Left renal cortex interstitium (tissue), 4 donors: ENCODE measurements at places on chromosomes 1 and 21. TPM values are rescaled to one million over a fixed set of nuclear protein-coding genes. Genes with fewer than 3 reads are reported as not detected.

The BMP8A gene
- polyA plus RNA-seq: 0.48 TPM

The LCE1A gene
- not detected for polyA plus RNA-seq

GRCh38 chr1:205061665-205062069 is 18.7 kb downstream of the CNTN2 start:
- DNase-seq: peak; percentile 56

DNA sequence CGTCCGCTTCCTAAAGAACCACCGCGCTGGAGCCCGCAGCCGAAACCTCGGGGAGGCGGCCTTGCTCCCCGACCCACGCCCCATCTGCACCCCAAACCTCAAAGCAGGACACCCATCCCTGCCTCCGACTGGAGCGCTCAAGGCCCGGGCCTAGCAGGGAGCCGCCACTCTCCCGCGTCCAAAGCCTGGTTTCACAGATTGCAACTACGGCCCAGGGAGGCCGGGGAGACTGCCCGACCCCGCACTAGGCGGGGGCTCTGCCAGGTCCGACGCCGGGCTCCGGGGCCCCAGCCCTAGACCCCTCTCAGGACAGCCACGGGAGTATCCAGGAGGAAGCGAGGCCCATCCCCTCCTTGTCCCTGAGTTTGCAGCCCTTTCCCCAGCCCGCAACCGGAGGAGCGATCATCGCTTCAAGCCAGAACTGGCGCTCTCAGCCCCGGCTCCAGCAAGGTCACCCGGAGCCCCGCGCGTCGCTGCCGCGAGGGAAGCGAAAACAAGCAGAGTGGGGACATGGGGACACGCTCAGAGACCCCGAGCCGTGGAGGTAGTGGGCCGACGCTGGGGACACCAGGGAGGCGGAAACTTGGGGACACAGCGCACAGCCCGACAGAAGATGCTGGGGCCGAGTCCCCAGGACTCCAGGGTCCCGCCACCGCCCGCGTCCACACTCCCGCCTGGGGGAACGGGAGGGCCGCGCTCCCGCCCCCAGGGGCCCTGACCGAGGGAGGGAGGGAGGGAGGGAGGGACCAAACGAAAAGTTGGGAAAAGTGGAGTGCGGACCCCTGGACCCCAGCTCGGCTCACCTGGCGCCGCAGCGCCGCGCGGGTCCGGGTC is 433 bp downstream of the TMEM200B start:
- no peak for DNase-seq

- no peak for DNase-seq
These were observed 110.3 kb downstream of the PTPN14 start for GRCh38 chr1:214441119-214441518.

- no peak for DNase-seq
These were observed 5.4 kb upstream of the ADORA1 start for GRCh38 chr1:203122159-203122558.

GRCh38 chr1:155044812-155045657 is 6.1 kb upstream of the ADAM15 start:
- DNase-seq: no peak

DNA sequence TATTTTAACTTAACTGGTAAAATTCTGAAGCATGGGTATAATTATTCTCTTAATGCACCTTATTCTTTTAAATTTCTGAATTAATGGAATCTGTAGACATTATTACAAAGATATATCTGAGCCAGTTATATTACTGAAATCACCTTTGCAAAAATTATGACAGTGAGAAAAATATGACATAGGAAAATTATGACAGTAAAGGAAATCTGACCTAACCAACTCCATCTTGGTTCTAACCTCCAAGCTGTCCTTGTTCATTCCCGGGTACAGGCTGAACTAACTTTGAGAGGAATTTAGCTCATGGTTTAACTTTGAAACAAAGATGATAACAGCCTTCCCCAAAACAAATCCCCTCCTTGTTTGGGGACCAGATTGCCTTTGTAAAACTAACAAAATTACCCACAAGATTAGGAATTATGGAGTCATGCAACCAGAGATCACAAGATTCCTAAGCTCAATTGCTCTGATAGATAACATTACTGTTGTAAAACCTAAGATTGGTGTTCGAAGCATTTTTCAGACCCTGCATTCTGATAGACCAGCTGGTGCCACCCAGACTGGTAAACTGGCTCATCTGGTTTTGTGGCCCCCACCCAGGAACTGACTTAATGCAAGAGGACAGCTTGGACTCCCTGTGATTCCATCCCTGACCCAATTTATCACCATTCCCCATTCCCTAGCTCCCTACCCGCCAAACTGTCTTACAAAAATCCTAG is 9.4 kb upstream of the CD55 start:
- no peak for DNase-seq

GRCh38 chr1:107883562-107883961 is 81.4 kb downstream of the VAV3 start:
- no peak for DNase-seq

- DNase-seq: no peak
These were observed 12.3 kb downstream of the MAN1C1 start for GRCh38 chr1:25628741-25629421.

DNA sequence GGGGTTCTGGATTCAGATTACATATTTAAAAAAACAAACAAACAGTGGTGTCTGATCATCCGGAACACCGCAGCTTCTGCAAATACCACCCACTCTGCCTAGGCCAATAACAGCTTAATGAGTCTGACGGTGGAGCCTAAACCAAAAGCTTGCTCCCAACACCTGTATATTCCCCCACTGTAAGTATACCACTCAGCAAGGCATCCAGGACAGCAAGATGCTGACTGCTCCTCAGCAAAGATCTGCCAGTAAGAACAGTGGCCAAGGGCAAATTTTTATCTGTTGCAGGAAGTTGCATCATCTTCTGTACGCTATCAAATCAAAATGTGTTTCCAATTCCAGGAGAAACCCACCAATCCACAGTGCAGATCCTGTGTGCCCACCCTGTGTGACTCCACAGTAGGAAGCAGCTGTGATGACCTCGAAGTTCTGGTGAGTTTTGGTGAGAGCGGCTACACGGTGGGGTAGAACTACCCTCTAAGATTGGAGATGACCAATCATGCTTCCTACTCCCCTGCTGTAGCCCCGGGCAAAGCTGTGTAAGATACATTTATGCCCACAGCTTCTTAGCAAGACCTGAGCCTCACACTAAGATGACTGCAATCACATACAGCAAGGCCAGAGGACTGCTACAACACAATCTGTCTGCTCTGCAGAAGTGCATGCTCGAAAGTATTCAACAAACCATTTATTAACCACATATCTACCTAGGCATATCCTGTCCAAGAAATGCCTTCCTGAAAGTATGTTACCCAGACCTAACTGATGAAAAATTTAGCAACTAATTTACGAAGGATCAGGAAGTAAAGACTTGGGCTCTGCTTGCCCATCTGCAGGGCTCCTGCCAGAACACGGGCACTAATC is 30.5 kb downstream of the SIPA1L2 start:
- DNase-seq: no peak

DNA sequence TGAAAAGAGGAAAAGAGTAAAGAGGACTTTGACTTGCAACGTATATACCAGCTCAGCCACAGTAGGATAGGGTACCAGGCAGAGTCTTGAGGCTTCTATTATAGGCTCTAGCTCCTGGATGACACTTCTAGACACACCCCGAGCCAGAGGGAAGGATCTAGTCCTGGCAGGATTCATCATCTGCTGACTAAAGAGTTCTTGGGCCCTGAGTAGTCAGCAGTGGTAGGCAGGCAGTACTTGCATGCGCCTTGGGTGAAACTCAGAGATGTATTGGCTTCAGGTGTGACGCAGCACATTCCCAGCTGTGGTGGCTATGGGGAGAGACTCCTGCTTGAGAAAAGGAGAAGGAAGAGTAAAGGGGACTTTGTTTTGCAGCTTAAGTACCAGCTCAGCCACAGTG is 162.3 kb upstream of the APP start:
- no peak for DNase-seq

GRCh38 chr21:36126621-36127110 is 8.2 kb upstream of the CBR3 start:
- DNase-seq: no peak

DNA sequence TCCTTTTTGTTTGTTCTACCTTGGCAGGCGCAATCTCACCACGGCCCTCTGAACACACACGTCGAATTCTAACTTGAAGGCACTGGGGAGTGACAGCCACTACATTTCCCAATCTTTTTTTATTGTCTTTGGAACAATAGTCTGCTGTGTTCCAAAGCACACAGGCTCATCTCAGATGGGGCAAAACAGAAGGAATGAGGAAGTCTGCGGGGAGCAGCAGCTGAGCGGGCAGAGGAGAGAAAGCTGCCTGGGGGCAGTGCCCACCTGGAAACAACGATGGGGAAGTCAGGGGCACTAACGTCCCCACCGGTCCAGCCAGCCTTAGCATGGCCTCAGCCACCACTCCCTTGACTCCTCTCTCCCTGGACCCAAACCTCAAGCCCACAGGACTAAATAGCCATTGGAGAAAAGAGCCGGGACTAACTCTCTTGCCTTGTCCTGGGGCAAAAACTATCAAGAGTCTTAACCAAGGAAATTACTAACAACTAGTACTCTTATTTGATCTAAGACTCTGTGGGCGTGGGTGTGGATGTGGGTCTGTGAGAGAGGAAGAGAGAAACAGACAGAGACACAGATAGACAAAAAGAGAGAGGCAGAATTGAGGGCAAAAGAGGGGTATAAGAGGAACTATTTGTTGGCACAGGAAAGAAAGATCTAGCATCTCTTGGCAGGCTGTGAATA is 34.2 kb downstream of the SYF2 start:
- DNase-seq: no peak

DNA sequence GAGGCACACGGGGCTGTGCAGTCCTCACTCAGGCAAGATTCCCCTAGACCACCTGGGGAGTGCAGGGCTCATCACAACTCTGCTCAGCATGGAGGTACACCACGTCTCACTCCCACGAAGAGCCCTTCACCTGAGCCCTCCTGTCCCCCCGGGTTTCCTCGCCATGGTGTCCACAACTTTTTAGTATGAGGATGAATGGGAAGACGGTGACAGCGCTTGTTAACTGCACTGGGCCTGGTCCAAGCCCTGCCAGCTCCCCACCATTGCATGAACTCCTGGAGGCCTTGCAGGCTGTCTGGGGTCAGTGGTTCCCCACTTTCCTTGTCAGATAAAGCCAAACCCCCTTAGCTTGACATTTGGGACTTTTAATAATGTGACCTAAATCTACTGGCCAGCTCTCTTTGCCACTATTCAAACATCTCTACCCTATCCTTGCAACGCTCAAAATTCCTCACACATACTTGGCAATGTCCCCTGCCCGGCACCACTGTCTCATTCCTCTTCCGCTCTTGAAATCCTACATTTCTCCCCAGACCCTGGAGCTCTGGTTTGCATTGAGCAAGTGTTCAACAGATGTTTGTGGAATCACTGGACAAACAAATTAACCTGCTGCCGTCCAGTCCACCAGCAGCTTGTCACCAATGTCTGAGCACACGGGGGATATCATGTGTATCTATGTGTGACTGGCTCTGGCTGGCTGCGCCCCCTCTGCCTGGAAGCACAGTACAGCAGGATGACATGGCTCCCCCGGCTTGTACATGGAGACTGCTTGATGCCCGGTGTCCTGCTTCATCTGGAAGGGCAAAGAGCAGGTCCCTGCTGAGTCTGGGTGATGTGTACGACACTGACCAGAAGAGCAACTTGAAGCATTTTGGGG is 11.2 kb downstream of the TMEM9 start:
- no peak for DNase-seq

- DNase-seq: no peak
These were observed 681 bp downstream of the B4GALT2 start for GRCh38 chr1:43979528-43980254.

DNA sequence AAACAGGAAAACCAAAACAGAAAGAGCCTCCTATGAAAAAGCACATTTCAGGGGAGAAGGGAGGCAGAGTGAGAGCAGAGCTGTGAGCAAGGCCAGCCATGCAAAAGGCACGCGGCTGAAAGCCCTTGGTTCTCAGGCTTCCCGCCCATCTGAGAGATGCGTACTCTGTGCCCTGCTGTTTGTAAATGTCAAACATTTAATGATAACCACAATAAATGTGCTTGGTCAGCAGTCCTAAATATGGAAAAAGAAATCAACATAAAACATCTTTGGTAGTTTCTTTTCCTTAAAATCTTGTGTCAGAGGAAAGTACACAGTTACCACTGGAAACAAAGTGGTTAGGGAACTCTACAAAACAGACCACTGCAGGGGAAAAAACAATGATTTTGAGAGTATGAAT is 283.1 kb downstream of the DSCAM start:
- no peak for DNase-seq

DNA sequence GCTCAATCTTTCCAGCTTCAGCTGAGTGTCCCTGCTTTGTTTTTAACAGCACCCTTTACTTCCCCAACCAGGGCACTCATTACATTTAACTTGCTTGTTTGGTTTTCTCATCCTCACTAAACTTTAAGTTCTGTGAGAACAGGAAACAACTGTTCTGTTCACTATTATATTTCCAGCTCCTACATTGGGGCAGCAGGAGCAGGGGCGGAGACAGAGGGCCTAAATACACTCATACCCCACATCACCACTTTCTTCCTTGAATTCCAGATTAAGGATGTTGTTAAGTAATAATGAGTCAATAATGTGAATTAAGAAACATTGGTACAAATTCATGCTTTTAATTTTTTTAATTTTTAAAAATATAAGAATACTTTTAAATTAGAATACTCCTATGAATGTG is 6.0 kb downstream of the DRAM2 start:
- no peak for DNase-seq

DNA sequence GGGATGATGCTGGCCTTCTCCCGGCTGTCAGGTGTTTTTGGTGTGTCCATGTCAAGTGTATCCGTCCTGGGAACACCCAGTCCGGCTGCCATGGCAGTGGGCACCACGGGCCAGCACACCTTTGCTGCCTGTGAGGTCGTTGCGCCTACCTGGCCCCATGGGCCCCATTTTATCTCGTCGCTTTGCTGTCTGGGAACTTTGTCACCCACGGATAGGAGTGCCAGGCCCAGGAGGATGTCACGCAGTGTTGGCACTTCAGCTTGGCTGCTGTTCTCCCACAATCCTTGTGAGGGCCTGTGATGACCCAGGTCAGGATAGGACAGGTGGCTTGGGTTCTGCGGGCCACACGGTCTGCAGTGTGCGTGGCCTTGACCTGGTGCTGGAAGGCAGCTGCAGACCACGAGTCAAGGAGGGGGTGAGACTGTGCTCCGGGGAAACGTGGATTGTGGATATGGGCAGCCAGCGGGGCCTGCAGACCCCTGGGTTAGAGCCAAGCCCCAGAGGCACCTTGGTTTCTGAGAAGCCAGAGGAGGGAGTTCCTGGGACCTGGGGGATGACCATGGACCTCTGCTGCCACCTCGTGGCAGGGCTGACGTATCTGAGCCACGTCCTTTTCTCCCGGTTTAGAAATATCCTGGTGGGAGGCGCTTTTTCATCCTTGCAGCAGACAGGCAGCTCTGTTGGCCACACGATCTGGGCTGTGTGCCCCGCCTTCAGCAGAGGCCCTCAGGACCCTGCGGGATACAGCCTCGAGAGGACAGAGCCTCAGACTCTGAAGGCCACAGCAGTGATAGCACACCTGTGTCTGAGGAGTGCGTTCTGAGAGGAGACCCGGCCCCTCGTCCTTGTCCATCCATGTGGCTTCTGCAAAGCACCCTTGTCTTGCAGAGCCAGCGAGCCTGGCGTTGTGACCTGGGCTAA is 161.1 kb upstream of the COL6A1 start:
- DNase-seq: peak; percentile 52
